ENCODE measurements at places on chromosomes 2 and 18.

GRCh38 chr2:70388128-70388527 lies 86.3 kb upstream of the FAM136A start:
- no peak for DNase-seq

GRCh38 chr18:55114876-55115275 lies 155.6 kb upstream of the CCDC68 start:
- DNase-seq: no peak

- peak; percentile 30 for DNase-seq
These were observed 13.3 kb upstream of the CYP20A1 start for GRCh38 chr2:203225423-203226039.

GRCh38 chr2:27170581-27171337 lies 22.0 kb downstream of the TCF23 start:
- no peak for DNase-seq

GRCh38 chr2:234378440-234378839 lies 118.4 kb downstream of the ARL4C start:
- DNase-seq: no peak

GRCh38 chr2:70735071-70735470 lies 32.9 kb downstream of the ADD2 start:
- no peak for DNase-seq

DNA sequence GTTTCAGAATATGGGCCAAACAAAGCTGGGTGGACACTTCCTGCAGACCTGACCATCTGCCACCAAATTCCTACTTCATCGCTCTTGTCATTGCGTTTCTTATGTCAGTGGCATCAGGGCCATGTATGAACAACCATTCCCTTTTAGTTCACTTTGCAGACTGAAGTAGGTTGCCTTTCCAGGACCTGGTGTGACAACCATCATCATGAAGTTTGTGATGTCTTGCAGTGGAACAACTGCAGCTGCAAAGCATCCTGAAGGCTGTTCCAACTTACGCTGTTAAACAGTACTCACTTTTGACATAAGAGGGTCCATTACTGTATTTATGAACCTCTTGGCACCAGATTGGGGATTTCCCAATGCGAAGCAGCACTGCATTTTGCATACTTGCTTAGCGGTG lies 511.6 kb downstream of the ARHGAP15 start:
- DNase-seq: no peak

- no peak for DNase-seq
These were observed 369.7 kb downstream of the CTNNA2 start for GRCh38 chr2:79882548-79882947.

DNA sequence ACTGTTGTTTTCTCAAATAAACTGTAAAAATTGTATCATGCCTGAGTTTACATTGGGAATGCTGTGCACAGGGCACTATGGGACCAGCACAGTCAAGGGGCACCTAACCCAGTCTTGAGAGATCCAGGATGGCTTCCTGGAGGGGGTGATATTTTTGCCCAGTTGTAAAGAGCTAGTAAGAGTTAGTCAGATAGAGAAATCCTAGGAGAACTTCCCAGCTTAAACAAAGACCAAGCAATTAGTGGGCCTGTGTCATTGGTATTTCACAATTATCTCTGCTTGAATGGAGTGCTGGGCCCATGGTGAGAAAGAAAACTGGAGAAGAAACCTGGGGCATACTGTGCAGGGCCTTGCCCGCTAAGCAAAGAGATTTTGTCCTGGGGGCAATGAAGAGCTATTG lies 12.2 kb downstream of the XDH start:
- no peak for DNase-seq

GRCh38 chr2:161170377-161170776 lies 10.1 kb downstream of the TANK start:
- DNase-seq: no peak

DNA sequence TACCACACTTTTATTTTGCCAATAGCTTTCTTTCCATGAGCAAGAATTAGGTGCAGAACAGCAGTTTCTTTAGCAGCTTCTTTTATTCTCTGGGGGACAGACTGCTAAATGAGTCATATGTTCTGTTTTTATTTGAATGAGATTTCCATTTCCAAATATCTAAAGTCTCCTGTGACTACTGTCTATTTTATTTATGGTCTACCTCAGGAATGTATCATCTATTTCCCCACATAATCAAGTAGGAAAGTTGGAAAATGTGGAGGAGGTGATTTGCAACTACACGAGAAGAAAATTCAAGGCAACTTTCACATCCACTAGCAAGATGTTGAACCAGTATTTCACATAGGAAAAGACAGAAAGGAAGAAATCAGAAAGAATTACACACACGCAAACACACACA lies 139.9 kb upstream of the MEX3C start:
- DNase-seq: no peak

DNA sequence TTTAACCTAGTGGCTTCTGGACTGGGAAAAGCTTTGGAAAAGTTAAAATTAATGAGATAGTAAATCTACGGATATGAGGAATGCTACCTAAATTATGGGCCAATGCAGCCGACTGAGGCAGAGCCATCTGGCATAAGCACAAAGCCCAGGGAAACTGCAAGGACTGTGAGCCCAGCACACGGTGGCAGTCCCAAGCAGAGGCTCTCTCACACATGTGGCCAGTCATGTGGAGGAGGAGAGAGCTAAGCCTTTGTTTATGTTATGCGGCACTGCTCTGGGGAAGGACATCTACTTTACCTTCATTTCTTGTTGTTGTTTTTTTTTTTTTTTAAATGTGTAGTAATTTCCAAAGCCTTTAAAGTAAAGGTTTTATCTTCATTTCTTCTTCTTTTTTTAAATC lies 267.0 kb downstream of the STK39 start:
- no peak for DNase-seq

DNA sequence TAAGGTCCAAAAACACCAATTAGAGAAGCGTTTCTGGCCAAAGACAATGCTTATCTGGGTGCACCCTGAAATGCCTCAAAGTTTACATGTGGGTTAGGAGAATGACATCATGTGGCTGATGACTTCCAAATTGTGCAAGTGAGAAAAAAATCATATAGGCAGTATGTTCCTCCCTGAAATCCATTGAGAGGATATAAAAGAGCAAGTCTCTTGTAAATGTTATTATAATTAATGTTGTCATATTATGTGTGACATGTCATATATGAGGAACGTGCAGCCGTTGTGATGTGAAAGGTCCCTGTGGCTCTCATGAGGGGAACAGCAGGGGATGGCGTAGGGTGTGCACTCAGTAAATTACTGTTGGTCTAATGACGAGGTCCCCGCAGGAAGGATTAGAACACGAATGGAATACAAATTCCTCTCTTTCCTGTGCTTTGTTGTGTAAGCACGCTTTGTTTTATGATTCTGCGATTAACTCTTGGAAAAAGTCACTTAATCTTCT lies 290.8 kb downstream of the PRKCE start:
- no peak for DNase-seq

- DNase-seq: no peak
These were observed 144.7 kb downstream of the GREB1L start for GRCh38 chr18:21386523-21387240.

DNA sequence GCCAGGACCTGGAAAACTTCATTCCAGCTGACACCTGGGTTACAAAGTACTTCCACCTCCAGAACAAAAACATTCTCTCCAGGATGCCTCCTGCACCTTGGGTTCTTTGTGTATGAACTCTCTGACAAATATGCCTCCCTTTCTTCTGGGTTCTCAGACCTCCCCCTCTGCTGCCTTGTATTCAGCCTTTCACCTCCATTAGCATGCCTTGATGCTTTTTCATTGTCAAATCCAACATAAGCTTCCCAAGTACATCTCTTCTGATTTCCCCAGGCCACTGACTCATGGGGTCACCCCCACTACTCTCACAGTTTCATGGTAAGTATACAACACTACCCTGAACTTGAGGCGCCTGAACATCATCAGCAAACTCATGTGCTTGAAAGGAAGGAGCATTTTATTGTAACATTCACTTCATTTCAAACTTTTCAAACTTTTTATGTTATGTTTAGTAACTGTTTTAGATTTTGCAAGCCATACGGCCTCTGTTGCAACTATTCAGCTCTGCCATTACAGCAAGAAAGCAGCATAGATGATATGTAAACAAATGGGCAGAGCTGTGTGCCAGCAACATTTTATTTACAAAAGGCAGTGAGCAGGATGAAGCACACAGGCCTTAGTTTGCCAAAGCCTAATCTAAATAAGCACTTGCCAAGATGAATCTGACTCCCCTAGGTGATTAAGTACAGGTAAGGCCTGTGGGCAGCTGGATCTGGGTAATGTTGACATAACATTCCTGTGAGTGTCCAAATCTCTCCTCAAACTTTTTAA lies 32.5 kb upstream of the MRPS9 start:
- no peak for DNase-seq

- no peak for DNase-seq
These were observed 8.4 kb downstream of the ASB1 start for GRCh38 chr2:238434846-238435751.

DNA sequence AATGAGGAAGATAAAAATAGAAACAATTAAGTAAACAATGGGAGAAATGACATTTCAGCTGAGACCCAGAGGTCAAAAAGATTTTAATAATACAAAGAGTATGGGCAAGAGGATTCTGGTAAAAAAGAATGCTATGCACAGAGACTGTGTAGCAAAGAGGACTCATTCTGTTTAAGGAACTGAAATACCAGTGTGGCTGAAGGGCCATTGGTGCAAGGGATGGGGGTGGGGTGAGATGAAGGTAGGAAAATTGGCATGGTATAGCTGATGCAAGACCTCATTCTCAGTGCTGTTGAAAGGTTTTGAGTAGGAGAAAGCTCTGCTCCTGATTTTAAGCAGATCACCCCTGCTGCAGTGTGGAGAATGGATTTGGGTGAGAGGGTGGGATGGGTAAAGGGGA lies 10.8 kb downstream of the GALNT1 start:
- no peak for DNase-seq

DNA sequence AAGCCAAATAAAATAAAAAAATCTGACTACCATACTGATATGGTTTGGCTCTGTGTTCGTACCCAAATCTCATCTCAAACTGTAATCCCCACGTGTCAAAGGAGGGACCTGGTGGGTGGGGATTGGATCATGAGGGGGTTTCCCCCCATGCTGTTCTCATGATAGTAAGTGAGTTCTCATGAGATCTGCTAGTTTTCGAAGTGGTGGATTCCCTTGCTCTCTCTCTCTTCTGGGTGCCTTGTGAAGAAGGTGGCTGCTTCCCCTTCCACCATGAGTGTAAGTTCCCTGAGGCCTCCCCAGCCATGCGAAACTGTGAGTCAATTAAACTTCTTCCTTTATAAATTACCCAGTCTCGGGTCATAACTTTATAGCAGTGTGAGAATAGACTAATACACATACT lies 123.8 kb upstream of the WDSUB1 start:
- DNase-seq: no peak

- DNase-seq: no peak
These were observed 208.6 kb downstream of the SMAD2 start for GRCh38 chr18:47721876-47722275.

All from NCI-H2171 treated with DMSO at 0.1 percent for 48 hours (cell line).